ENCODE measurements at places on chromosomes 7 and 10. TPM values are rescaled to one million over a fixed set of nuclear protein-coding genes. Genes with fewer than 3 reads are reported as not detected.
A peak's percentile ranks its signal among the peaks of the same experiment; 100 is the strongest.

DNA sequence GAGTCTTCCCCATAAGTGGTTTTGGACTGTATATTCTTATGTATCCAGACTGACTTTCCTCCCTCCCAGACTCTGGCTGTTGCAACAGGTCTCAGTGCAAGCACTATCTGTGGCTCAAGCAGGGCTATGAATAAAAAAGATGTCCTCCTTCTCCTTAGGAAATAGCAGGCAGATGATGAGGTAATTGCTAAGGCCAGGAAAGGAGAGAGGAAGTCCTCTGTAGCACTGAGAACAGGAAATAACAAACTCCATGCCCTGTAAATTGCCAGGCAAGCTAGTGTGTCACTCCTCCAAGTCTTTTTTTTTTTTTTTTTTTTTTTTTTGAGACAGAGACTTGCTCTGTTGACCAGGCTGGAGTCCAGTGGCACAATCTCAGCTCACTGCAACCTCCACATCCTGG, 900.1 kb downstream of the TYW1 start:
- DNase-seq = no peak

FAM221A gene
- total RNA-seq = 6.4 TPM

ARID5B gene
- 51.7 TPM for total RNA-seq

DNA sequence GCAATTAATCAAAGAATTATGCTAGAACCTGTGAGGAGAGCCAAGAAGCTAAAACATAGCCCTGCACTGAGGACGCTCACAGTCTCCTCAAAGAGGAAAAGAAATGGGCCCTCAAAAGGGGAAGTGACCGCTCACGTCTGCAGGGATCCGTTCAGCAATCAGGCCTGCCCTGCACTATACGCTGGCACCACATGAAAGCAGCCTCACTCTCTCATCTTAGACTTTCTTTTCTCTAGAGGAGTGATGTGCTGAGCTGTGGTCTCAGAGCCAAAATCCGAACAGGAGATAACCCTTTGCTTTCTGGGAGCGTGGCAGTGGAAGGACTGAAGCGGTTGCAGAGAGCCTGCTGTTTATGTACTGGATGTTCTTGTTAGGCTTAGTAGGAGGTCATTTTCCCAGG, 6.3 kb upstream of the IL2RA start:
- DNase-seq = no peak

DNA sequence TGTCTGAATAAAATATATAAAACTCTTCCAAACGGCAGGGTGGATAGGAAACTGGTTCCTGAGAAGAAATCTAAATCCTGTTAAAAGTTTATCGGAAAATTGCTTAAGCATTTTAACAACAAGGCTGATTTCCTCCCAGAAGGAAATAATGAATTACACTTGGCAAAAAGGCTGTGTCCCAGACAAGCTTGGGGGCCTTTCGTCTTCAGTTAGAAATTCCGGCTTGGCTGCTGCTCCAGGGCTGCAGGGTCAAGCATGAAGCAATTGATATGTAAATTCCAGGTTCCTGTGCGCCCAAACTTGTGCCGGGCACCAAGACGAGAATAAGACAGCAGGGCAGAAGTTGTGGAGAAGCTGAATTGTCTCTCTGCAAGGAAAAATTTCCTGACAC, 38.0 kb upstream of the LBX1 start:
- no peak for DNase-seq

- no peak for DNase-seq
Observed at GRCh38 chr7:46569133-46569465, 648.0 kb upstream of the IGFBP3 start.

TSPAN12 gene
- not detected for total RNA-seq

DNA sequence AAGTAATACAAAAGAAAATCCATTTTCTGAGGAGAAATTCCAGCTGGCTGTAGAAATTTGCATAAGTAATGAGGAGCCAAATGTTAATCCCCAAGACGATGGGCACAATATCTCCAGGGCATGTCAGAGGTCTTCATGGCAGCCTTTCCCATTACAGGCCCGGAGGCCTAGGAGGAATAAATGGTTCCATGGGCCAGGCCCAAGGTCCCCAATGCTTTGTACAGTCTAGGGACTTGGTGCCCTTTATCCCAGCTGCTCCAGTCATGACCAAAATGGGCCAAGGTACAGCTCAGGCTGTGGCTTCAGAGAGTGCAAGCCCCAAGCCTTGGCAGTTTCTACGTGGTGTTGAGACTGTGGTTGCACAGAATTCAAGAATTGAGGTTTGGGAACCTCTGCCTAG, 182.5 kb downstream of the GPR158 start:
- no peak for DNase-seq

DNA sequence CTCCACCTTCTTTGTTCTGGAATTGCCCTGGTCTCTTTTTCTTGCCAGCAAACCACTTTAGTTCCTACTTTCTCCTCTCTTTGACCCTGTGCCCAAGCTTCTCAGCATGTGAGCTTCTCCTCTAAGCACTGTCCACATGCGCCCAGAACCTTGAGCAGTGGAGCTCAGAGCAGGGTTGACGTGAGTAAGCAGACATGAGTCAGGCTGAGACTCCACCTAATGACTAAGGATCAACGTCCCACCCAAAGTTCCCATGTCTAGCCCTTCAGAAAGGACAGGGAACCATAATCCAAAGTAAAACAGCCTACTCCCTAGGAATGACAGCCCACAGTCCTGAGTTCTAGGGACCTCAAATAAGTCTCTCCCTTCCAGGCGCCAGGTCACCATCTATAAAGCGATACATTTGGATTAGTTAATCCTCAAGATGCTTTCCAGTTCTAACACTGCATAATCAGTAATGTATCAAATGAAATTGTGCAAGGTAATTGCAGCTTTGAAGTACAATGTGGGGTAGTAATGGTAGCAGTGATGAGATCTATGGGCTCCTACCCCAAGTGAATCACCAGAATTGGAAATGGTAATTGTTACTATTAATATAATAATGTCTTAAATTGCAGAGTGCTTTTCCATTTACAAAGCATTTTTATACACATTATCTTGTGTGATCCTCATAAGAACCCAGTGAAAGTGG, 44.5 kb downstream of the KCNMA1 start:
- peak; percentile 35 for DNase-seq

OPN1SW gene
- total RNA-seq = not detected

SRI gene
- total RNA-seq = 152 TPM

GRCh38 chr7:115511330-115511729, 519.2 kb downstream of the TFEC start:
- no peak for DNase-seq

GRCh38 chr7:111223802-111224253, 132.9 kb downstream of the LRRN3 start:
- DNase-seq = no peak

DNA sequence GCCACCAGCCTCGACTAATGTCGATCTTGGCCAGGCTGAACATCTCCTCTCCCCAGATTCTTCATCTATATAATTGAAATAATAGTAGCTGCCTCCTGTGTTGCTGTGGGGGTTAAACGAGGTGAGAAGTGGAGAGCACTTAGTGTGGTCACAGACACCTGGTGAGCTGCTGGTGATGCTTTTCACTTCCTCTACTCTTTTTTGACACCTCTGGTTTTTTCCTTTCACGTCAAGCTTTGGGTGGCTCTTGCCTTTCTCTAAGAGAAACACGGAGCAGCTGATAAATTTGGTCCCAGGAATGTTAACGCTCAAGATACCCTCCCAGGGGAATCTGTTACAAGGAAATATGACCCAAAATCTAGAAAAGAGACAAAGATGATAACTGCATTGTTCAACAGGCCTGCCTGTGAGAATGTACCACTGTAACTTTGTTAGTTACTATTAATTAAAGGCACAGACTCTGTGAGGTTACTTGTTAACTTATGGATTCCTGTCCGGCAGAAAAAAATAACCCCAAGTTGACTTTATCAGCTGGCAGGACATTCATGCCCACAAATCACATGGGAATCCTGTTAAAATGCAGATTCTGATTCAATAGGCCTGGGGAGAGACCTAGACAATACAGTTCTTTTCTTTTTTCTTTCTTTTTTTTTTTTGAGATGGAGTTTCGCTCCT, 9.5 kb upstream of the NPFFR1 start:
- DNase-seq = no peak

- no peak for DNase-seq
Observed at GRCh38 chr10:35711615-35712411, 69.7 kb upstream of the FZD8 start.

DNA sequence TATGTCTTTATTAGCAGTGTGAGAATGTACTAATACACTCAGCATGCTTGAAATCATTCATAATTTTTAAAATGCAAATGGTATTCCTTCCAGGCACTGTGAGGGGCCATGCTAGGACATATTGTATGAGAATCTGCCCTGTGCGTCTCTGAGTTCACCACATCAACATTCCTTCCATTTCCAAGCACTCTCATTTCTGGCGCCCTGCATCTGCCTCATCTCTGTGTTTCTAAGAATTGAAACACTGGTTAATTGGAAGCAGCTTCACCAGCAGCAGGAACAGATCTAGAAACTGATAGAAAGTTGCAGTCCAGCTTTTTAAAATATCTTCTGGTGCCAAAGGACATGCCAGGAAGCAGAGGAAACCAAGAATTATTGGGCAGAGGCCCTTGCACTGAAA, 555.9 kb upstream of the DPP6 start:
- DNase-seq = no peak

SFRP4 gene
- total RNA-seq = not detected

CCL26 gene
- total RNA-seq = not detected

SPDYE3 gene
- total RNA-seq = not detected

WDFY4 gene
- total RNA-seq = 2.0 TPM

DNA sequence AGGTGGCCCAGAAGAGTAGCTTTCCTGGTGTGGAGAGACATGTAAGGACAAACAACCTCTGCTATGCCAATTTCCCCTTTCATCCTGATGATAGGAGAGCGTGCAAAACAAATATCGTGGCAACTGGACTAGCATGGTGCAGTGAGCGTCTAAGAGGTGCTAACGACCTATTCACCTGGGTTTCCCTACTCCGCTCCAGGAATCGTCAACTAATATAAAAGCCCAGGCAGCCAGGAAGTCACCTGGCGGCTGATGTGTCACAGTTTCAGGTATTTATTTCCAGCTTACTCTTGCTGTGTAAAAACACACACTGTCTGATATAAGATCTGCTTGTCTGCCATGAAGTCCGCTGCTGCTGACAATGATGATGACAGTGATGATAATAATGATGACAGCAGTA, 56.5 kb upstream of the EFCAB10 start:
- DNase-seq = no peak

APBB1IP gene
- total RNA-seq = 42.2 TPM

DNA sequence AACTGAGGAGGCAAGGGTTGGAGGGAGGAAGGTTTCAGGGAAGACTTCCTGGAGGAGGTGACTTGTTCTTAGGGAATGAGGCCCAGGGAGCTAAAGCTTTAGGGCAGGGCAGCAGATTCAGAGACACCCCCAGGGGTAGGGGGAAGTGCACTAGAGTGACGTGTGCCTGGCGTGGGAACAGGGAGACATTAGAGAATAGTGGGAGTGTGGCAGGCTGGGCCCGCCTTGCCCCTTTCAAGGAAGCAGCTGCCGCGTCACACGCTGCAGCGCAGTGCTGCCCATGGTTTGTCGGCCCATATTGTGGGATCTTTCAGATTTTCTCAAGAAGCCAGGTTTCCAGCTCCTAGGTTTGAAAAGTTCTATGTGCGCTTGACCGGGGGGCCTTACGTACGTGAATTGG, 139.4 kb downstream of the LHPP start:
- peak; percentile 50 for DNase-seq

NPY4R2 gene
- not detected for total RNA-seq

DNA sequence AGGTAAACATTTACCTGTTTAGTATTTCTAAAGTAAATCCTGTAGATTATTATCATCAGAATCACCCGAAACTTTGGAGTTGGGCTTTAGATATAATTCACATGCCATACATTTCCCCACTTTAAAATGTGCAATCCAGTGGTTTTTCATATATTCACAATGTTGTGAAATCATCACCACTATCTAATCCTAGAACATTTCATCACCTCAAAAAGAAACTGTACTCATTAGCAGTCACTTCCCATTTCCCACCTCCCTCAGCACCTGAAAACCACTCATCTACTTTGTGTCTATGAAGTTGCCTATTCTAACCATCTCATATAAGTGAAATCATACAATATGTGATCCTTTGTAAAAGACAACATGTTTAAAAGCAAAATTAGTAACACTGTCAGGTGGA, 182.6 kb downstream of the FZD1 start:
- DNase-seq = no peak

NAT16 gene
- total RNA-seq = not detected

All from natural killer cell treated with Interleukin-12 subunit alpha and Interleukin-12 subunit beta and Interleukin-15 and Interleukin-18, amount 100 ng/mL, for 72 hours (primary cell).